ENCODE measurements at places on chromosomes 7 and 10. TPM values are rescaled to one million over a fixed set of nuclear protein-coding genes. Genes with fewer than 3 reads are reported as not detected.

The STRIP2 gene
- 7.1 TPM for total RNA-seq

The ANLN gene
- total RNA-seq: 67.6 TPM

The AKR1D1 gene
- not detected for total RNA-seq

The ZNF783 gene
- total RNA-seq: 5.6 TPM

The OPN1SW gene
- total RNA-seq: not detected

The TMEM270 gene
- total RNA-seq: 0.13 TPM

Data from A549 treated with Hydrocortisone at 1 μM for 4 hours (cell line).